ENCODE measurements at places on chromosomes 16 and 17.

GRCh38 chr17:19386974-19387920 lies at the start of gene MFAP4:
Gene MFAP4, minus strand, starts transcription at chr17:19387190. Its CDS starts 35 bp downstream, at chr17:19387155.
- DNase-seq: peak; percentile 96

- no peak for DNase-seq
These were observed 11.3 kb upstream of the RPL13 start for GRCh38 chr16:89549007-89549700.

DNA sequence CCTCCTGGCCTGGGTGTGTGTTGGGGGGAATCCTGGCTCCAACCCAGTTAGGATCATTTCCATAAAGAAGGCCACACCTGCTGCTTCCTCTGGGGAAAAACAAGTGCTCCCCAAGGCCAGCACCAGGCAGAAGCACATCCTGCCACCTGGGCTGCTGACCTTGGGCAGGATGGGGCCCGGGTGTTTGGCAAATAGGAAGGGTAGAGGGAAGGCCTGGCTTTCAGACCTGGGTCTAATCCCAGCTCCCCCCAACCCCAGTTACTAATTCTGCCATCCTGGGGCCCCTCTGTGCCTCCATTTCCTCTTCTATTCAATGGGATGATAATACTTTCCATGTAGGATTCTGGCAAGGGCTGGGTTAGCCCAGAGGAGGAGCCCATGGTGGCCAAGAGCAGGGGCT lies 3.0 kb upstream of the NLRC5 start:
- DNase-seq: no peak

GRCh38 chr16:3988011-3988410 lies 107.5 kb upstream of the CREBBP start:
- DNase-seq: no peak

- DNase-seq: no peak
These were observed 331.2 kb downstream of the MAF start for GRCh38 chr16:79269211-79269863.

- DNase-seq: no peak
These were observed 12.5 kb upstream of the C1QTNF8 start for GRCh38 chr16:1108299-1109252.

DNA sequence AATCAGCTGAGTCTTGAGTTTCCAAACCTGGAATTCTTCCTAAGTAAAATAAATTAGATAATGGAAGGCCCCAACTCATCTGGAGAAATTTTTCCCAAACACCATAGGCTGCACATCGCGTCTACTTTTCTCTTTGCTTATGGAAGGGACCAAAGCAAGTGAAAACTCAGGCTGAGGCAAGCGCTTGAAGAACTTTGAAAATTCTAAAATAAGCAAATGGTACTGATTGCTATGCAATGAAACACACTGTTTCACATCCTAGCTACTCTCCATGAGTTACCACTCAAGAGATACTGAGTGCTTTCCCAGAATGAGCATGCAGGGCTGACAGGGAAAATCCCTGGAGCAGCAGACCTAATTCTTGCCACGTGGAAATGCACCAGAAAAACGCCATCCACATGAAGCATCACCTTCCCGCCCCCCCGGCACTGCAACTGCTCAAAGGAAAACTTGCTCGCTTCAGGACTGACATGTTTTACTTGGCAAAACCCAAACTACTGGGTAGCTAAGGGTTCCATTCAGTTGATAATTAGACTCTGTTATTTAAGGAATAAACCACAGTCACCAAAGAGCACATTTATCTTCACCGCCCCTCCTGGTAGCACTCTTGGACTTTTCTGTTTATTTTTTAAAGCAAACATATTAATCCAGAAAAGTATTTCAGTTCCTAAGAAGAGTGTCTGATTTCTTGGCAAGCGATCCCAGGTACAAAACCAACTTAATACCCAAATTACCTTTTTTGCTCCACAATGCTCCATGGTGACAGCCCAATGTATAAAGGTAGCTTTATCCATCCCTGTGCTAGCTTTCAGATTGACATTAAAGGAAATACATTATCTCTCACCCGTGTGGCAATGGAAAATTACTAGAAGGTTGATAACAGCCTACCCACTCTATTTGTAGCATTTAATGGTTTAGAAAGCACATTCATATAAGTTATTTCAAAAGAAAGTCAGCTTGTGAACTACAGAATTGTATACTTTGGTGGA lies 62.5 kb downstream of the WDR59 start:
- DNase-seq: no peak

GRCh38 chr17:36939802-36940312 lies 2.6 kb downstream of the LHX1 start:
- no peak for DNase-seq

- no peak for DNase-seq
These were observed 55.2 kb upstream of the IRX5 start for GRCh38 chr16:54875443-54875842.
